Heart right ventricle (tissue), 16 donors: ENCODE measurements at places on chromosomes 11 and 22. TPM values are rescaled to one million over a fixed set of nuclear protein-coding genes. Genes with fewer than 3 reads are reported as not detected.
A peak's percentile ranks its signal among the peaks of the same experiment; 100 is the strongest.

- peak; percentile 74 for DNase-seq
Measured at GRCh38 chr11:67270256-67271204, 4.3 kb downstream of the GRK2 start.

DNA sequence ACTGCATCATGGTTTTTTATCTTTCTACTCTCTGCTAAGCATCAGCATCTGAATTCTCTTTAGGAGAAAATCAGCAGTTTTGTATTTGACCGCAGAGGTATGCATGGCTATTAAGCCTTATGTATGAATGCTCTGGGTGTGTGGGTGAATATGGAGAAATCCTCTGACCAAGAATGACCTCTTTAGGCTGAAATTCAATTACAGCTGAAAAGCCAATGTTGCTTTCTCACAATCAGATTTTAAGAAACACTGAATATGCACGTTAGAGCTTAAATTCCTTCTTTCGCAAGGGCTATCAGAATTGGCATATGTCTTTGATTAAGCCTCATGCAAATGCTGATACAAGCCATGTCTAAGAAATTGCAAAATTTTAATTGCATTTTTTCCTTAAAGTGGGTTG is 43.2 kb downstream of the ARHGAP42 start:
- DNase-seq = no peak

DNA sequence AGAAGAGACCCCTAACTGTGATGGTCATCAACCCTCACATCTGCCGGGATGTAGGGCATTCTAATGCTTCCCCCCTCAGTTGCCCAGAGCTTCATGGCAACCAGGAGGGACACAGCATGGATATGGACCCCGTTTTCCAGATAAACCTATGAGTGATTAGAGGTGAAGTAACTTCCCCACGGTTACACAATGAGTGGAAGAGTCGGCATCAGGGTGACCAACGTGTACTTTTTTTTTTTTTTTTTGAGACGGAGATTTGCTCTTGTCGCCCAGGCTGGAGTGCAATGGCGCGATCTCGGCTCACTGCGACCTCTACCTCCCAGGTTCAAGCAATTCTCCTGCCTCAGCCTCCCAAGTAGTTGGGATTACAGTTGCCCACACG is 25.0 kb downstream of the TXN2 start:
- no peak for DNase-seq

DNA sequence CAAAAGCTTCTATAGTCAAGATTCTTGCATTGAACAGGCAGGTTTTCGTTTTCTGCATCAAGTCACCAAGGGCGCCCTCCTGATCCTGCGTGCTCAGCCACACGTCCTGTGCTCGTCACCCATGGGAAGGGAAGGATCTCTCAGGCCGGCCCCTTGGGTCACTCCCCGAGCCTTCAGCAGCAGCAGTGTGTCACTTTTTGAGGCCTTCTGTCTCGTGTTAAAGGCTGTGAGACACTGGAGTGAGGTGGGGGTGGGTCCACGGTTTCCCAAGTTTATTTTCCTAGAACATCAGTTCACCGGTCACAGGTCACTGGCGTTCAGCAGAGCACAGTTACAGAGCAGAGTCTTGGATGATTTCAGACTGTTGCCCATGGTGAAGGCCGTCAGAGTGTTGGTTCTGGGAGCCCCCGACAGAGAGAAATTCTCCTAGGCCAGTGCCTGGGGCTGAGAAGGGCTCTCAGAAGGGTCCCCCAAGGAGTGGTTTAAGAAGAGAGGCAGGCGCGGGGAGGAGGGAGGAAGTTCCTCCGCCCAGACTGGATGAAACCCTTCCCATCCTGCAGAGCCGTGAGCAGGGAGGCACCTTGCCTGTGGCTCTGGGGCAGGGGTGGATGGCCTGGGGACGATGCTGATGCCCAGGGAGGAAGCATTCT is 13.5 kb upstream of the ADORA2A start:
- no peak for DNase-seq

Gene ACER3
- polyA plus RNA-seq = 2.9 TPM

DNA sequence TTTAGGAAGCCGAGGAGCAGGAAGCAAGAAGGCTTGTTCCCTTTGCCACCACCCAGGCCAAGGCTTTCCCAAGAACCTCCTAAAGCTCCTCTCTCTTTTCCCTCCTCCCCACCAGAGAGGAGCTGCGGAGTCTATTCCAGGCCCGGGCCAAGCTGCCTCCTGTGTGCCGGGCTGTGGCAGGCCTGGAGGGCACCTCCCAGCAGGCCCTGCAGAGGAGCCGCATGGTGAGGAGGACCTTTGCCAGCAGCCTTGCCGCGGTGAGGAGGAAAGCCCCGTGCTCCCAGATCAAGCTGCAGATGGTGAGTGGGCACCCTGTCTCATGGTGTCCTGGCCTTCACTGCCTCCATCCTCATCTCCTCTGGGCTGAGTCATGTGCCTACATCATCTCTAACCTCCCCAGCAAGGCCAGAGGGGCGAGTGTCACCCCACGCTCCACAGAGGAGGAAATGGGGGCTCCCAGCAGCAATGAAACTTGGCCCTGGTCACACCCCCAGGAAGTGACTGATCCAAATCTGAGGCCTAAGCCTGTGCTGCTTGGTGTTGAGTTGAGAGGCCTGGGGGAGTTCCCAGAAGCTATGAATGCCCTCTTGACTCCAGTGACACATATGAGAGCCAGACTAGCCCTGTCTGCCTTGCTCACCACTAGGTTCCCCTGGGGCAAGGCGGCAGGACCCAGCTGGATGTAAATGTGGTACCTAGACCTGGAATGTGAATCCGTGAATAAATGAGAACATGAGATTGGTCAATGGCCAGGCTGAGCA is 104.2 kb downstream of the MYO18B start:
- DNase-seq = no peak

GRCh38 chr11:104061853-104062521 is 25.5 kb downstream of the DDI1 start:
- no peak for DNase-seq

DNA sequence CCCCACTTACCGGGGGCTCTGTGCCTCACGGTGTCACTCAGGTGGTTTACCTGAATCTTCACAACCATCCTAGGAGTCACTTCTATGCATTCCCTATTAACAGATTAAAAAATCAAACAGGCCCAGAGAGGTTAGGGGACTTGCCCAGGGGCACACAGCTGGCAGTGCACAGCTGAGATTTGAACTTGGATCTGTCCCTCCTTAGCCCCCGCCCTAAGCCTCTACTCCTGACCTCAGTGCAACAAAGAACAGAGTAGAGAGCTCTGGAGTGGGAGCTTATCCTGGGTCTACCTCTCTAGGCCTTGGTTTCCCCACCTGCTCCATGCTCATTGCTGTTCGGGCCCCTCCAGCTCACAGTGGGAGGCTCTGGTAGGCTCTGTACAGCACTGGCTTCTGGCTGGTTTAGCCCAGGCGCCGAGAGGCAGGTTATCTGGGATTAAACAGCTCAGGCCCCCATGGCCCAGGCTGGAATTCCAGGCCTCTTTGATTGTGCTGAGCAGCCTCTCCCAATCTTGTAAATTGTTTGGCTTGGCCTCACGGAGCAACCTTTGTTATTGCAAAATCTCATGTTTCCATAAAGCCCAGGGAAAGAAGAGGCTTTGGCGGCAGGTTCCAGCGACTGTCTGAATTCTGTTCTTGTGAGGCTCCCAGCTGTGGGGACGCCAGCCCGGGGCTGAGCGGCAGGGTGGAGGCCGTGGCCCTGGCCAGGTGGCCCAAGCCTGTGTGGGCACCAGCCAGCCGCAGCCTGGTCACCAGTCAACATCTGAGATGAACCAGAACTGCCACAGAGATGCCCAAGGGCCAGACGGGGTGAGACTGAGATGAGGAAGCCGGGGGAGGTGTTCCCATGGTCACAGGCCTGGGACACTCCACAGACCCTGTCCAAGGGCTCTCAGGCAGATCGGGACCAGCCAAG is 28.9 kb upstream of the SHISAL1 start:
- peak; percentile 24 for DNase-seq

Gene FGF3
- polyA plus RNA-seq = not detected

- DNase-seq = no peak
Measured at GRCh38 chr22:17788528-17789378, 14.5 kb upstream of the BID start.

- no peak for DNase-seq
Measured at GRCh38 chr11:35098855-35099254, 40.1 kb upstream of the CD44 start.

DNA sequence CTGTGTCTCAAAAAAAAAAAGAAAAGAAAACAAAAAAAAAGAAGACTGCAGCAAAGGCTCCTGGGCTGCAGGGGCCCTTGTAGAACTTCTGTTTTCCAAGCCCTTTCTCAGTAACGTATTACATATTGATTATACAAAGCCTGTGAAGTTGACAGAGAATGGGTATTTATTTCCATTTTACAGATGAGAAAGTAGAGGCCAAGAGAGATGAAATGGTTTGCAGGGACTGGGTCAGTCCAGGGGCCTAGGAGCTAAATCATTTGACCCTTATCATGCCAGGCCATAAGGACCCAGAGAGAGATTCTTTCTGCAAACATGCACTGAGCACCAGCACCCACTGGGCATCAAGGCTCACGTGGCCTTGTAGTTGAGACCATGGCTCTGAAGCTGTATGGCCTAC is 4.5 kb downstream of the PPP2R5B start:
- DNase-seq = no peak

GRCh38 chr11:100817620-100818019 is 130.5 kb downstream of the ARHGAP42 start:
- DNase-seq = no peak

DNA sequence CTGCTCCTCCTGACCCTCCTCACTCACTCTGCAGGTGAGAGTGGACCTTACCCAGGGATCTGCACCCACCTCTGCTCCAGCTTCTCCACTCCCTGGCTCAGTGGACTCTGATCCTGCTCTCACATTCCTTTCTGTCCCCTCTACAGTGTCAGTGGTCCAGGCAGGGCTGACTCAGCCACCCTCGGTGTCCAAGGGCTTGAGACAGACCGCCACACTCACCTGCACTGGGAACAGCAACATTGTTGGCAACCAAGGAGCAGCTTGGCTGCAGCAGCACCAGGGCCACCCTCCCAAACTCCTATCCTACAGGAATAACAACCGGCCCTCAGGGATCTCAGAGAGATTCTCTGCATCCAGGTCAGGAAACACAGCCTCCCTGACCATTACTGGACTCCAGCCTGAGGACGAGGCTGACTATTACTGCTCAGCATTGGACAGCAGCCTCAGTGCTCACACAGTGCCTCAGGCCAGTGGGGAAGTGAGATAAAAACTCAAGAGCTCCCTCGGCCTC is 29.7 kb upstream of the VPREB1 start:
- DNase-seq = no peak

Gene POLR3H
- polyA plus RNA-seq = 34.9 TPM

Gene SYNGR1
- polyA plus RNA-seq = 85.8 TPM

Gene DRD2
- not detected for polyA plus RNA-seq

Gene MYO18B
- 111 TPM for polyA plus RNA-seq

DNA sequence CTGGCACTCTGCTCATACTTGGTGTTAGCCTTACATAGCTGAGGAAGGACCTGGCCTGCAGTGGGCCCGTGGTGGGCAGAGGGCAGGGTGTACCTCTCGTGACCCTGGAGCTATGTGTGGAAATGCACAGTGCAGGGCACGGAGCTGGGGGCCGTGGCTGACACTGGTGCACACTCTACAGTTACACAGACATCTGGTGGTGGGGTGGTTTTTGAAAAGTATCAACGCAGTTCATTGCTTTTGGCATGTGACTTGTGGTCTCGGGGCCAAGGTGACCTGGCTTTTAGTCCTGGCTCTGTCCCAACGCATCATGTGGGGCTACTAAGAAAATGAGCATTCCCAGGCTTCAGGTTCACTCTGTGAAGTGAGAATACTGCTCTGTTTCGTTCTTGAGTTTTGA is 553.6 kb downstream of the NTM start:
- DNase-seq = no peak

Gene RIMBP3C
- not detected for polyA plus RNA-seq

DNA sequence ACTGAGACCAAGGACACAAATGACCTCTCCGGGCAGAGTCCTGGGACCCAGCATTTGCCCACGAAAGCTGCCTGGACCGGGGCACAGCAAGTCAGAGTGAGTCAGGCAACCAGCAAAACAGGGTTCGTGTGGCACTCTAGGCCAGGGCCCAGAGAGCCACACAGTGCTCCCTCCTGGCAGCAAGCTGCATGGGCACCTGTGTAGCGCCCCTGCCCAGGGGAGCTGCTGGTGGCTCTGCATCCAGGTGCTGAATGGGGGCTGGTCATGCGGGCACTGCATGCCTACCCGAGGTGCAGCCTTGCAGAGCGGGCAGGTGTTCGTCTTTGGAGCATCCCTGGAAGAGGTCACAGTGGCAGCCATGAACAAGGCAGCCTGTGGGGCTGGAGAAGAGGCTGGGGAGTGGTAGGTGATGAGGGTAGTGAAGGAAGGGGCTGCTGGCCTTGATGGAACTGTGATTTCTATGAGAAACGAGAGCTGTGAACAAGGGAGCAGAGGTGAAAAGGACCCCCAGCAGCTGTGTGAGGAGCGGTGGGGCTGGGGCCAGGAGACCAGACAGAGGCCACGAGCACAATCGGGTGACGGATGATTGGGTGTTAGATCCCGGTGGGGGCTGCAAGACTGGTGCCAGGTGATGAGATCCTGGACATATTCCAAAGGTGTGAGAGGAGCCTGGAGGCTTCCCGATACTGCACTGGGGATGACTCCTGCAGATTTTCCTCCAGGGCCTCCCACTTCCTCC is 63.3 kb downstream of the DGCR2 start:
- DNase-seq = no peak

Gene TRIM49
- polyA plus RNA-seq = not detected

Gene MS4A6E
- 0.28 TPM for polyA plus RNA-seq

GRCh38 chr11:41999066-41999465 is 539.6 kb upstream of the LRRC4C start:
- no peak for DNase-seq

Gene WNT11
- polyA plus RNA-seq = 6.7 TPM

DNA sequence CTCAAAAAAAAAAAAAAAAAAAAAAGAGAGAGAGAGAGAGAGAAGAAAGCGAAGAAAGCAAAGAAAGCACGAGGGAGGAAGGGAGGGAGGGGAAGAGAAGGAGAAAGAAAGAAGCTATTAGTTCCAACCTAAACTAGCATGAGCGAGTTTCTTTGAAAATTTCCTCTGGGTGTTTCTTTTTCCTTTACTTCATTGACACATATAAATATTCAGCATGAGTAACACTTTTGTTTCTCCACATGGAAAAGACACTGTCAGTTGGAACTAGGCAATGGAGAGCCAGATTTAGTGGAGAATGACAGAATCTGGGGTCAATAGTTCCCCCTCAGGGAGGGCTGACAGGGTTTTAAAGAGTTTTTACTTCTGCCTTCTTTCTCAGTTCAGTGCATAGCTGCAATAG is 257.4 kb downstream of the DDX10 start:
- DNase-seq = no peak
